ENCODE measurements at places on chromosomes 1 and 21.

GRCh38 chr21:33229099-33229783 is 497 bp upstream of the IFNAR2 start:
- no peak for DNase-seq

- no peak for DNase-seq
These were observed at the start of gene OR14K1 for GRCh38 chr1:247738315-247738714. Gene OR14K1, plus strand, starts transcription at chr1:247738615. Its CDS starts 0 bp downstream, at chr1:247738615.

- DNase-seq: no peak
These were observed 197.5 kb downstream of the ATG4C start for GRCh38 chr1:62981434-62981833.

GRCh38 chr1:212710566-212710965 is 10.9 kb upstream of the BATF3 start:
- DNase-seq: no peak

DNA sequence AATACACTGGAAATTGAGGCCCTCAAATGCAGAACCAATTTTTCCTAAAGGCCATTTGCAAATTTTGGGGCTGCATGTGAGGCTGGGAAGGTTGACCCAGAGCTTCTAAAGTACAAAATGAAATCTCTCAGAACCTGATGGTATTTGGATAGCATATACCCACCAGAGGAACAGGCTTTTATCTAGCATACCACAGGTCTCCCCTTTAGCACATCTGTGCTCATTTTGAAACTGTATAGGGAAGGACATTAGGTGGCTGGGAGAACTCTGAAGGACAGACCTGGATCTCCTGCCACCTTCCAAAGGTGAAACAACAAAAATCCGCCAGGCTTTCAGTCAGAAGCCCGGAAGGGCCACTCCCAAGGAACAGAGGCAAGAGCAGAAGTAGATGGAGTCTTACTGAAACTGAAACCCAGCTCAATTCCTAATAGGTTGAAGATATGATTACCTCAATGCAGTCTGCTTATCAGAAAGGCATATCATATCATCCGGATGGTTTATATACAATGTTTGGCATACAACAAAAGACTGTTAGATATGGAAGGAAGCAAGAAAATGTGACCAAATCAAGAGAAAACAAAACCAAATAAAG is 11.6 kb downstream of the CD55 start:
- DNase-seq: no peak

DNA sequence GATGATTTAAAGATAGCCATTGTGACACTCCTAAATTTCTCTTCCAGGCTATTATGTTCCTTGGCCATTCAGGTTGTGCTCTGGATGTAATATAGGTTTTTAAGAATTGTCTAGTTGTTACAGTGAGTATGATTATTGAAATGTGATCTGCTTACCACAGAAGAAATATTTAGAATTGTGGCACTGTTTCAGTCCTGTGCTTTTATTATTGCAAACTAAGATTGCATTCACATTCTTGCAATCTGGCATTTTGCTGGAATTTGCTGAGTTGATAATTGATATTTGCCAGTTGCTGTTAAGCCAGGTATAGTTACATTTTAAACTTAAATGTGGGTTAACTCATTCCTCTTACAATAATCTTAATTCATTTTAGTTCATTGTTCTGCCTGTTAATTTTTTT is 22.3 kb downstream of the EXO1 start:
- no peak for DNase-seq

DNA sequence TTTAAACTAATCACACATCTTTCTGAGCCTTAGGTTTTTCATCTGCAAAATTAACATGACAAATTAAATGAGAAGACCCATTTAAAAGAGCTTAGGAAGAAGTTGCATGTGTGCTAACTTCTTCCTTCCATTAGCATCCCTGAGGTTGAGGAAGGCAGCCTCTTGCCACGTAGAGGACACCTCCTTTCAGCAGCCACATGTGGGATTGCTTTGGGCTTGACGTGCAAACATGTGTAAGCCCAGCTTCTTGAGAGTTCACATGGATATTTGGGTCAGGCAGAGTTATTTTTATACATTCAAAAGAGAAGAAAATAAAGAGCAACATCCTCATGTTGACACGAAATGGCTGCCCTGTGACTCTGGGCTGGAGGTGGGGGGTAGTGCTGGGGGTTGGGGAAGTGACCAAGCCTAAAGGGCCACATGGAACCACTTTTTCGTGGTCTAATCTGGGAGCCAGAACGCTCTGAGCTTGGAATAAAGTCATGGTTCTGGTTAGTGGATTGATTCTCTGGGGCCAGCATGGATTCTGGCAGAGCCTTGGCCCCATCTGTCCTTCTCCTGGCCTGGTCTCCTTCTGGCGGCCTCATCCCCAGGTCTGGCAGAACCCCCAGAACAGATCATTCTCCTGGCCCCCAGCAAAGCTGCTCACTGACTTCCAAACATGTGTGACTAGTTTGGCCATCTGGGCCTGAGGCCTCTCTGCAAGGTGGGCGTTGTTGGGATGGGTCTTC is 137.1 kb upstream of the USP24 start:
- no peak for DNase-seq

DNA sequence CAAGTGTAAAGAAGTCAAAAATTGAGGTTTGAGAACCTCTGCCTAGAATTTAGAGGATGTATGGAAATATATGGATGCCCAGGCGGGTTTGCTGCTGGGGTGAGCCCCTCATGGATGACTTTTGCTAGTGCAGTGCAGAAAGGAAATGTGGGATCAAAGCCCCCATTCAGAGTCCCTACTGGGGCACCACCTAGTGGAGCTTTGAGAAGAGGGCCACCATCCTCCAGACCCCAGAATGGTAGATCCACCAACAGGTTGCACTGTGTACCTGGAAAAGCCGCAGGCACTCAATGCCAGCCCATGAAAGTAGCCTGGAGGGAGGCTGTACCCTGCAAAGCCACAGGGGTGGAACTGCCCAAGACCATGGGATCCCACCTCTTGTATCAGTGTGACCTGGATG is 330.7 kb upstream of the DPYD start:
- DNase-seq: no peak

DNA sequence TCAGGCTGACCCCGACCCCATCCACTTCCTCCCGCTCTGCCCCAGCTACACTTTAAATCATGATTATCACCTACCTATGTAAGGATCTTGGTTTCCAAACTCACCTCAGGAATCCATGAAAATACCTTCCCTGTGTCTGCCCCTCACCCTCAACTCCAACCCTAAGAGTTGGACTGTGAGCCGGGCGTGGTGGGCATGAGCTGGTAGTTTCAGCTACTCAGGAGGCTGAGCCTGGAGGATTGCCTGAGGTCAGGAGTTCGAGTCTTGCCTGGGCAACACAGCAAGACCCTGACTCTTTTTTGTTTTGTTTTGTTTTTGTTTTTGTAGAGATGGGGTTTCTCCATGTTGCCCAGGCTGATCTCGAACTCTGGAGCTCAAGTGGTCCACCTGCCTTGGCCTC is 30.5 kb upstream of the CCSAP start:
- no peak for DNase-seq

DNA sequence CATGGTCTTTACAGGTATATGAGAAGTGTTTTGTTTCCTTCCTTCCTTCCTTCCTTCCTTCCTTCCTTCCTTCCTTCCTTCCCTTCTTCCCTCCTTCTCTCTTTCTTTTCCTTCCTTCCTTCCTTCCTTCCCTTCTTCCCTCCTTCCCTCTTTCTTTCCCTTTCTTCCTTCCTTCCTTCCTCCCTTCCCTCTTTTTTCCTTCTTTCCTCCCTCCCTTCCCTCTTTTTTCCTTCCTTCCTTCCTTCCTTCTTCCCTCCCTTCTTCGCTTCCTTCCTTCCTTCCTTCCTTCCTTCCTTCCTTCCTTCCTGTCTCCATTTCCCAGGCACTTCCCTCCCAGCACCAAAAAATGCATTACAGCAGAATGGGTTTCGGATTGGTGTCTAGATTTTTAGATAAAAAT is 235.0 kb upstream of the KIAA0040 start:
- DNase-seq: no peak

Measured in stimulated activated CD8-positive, alpha-beta memory T cell treated with anti-CD3 and anti-CD28 coated beads, Interleukin-2, amount 100 ng/mL, for 1 hour (primary cell).